ENCODE measurements at places on chromosomes 3 and 15. TPM values are rescaled to one million over a fixed set of nuclear protein-coding genes. Genes with fewer than 3 reads are reported as not detected.
A peak's percentile ranks its signal among the peaks of the same experiment; 100 is the strongest.

DNA sequence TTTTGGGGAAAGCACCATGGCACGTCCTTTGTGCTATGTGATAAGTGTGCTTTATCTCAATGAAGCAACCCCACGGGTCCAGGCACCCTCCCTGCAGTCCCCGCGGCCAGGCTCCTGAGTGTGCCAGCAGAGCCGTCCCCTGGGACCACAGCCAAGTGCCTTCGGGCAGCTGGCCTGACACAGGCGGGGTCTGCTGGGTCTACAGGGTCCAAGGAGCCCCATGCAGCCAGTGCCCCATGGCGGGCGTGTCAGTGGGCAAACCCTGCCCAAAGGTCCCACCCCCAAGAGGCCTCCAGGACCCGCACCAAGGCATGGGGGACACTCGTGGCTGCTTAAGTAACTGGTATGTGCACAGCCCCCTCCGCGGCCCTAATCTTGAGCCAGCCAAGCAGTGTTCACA, 35.3 kb downstream of the KLHL25 start:
- no peaks in the 10 kb centered on the region for H3K4me1 ChIP-seq
- H3K27me3 ChIP-seq = no peaks in the 10 kb centered on the region
- no peaks in the 10 kb centered on the region for H3K36me3 ChIP-seq
- DNase-seq = no peak
- no peak overlapping the region for H3K4me3 ChIP-seq

- peak; percentile 54 for DNase-seq
- no peak overlapping the region for H3K4me3 ChIP-seq
- no peak overlapping the region for H3K27ac ChIP-seq
- no peaks in the 10 kb centered on the region for H3K36me3 ChIP-seq
- no peaks in the 10 kb centered on the region for H3K27me3 ChIP-seq
Observed at GRCh38 chr3:63993653-63994079, 29.6 kb downstream of the PSMD6 start.

CERS3 gene
- total RNA-seq = not detected

PGBD4 gene
- 2.0 TPM for total RNA-seq

CCRL2 gene
- total RNA-seq = 1.2 TPM

SLCO2A1 gene
- total RNA-seq = 0.70 TPM

IL20RB gene
- 3.8 TPM for total RNA-seq

Data from PC-9 (cell line).